ENCODE measurements at places on chromosomes 1 and 21. TPM values are rescaled to one million over a fixed set of nuclear protein-coding genes. Genes with fewer than 3 reads are reported as not detected.

- no peak for DNase-seq
Observed at GRCh38 chr1:220812308-220812707, 25.6 kb downstream of the MTARC1 start.

DNA sequence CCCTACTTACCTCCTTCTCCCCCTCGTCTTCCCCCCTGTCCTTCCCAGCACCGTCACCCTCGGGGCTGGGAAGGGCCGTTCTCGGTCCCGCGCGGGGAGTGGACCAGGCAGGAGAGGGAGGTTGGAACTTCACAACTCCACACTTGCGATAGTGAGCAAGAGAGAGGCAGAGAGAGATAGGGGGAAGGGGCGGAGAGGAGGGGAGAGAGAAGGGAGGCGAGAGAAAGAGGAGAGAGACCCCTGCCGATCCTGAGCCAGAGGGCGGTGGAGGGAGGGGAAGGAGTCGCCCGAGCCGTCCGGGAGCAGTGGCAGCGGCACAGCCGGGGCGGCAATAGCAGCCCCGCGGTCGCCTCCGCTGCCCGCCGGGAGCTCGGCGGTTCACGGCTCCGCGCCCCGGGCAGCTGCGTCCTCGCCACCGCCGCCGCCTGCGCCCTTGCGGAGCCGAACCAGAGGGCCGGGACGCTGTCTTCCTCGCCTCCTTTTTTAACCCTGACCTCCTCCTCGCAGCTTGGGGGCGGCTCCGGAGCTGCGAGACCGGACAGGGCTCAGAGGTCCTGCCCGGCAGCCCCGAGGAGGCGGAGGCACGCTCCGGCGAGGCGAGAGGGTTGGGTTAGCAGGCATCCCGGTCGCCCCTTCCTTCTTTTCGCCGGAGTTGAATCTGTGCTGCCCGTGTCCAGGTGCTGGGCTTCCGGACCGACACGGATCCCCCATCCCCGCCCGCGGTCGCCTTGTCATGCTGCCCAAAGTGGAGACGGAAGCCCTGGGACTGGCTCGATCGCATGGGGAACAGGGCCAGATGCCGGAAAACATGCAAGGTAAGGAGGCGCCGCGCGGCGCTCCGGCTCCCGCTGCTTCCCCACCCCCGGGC, 11.7 kb downstream of the NR5A2 start:
- no peak for DNase-seq

GRCh38 chr1:164598719-164599118, 39.7 kb downstream of the PBX1 start:
- DNase-seq = no peak

GRCh38 chr21:14290576-14290975, 74.6 kb downstream of the RBM11 start:
- no peak for DNase-seq

DNA sequence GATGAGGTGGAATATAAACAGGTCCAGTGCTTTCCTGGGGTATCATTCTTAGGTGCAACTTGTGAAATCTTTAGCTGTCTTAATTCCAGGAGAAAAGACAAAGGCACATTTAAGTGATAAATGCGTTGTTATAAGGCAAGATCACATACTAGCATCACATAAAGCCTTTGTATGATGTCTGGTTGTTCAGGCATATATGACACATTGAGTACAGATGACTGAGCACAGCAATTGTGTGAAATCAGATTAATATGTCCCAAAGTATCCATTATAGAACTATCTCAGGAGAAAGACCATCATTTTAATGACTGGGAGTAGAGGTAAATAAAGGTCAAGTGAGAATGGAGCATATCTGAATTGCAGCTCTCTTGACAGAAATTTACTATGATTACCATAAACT, 205.1 kb downstream of the PTGER3 start:
- no peak for DNase-seq

S100A7 gene
- total RNA-seq = not detected

- DNase-seq = no peak
Observed at GRCh38 chr21:28110074-28110473, 882.6 kb downstream of the LTN1 start.

GRCh38 chr1:44326821-44327465, 28.1 kb downstream of the ERI3 start:
- no peak for DNase-seq

KRTAP19-1 gene
- total RNA-seq = not detected
